NCI-H1092 (cell line): ENCODE measurements at places on chromosomes 11 and 22.

DNA sequence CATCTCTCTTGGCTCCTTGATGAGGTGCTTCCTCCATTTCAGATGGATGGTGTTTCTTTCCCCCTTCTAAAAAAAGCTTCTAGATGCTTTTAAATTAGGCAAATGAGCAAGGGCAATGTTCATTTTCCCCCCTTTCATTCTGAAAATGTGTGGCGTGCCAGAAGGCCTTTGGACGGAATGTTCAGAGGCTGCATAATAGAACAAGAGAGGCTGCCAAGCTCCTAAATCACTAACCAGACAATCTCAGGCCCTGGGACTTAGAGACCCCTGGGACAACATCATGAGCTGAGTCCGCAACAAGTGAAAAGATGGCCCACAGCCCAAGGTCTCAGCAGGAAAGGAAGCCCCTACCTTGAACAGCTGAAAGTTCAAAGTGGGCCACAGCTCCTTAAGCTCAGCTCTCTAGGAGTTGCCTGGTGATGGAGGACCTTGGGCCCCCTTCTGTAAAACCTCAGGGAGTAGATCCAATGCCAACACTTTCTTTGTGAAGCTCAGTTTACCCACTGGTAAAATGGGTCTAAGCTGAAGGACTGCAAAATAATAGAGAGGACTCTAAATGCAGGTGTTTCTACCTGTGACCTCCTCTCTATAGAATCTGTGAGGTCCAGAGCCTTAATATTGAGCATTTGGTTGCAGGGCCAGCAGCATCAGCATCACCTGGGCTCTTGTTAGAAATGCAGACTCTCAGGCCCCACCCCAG, 144.0 kb downstream of the FBXO7 start:
- DNase-seq = no peak

DNA sequence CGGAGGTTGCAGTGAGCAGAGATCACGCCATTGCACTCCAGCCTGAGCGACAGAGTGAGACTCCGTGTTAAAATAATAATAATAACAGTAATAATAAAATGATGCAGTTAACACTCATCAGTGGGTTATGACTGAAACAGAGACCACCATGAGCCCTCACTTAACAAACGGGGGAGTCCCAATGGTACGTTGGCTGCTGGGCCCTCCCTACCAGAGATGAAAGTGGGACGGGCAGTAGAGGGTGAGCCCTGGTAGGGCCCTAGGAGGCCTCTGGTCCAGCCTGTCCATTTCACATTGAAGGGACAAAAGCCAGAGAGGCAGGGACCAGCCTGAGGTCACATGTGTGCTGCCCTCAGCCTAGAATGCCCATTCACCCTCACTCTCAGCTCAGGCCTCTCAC, 13.7 kb upstream of the KIAA0930 start:
- no peak for DNase-seq

GRCh38 chr11:107370390-107370789, 87.2 kb downstream of the CWF19L2 start:
- no peak for DNase-seq

- DNase-seq = no peak
Observed at GRCh38 chr11:78397398-78397797, 20.2 kb downstream of the GAB2 start.

DNA sequence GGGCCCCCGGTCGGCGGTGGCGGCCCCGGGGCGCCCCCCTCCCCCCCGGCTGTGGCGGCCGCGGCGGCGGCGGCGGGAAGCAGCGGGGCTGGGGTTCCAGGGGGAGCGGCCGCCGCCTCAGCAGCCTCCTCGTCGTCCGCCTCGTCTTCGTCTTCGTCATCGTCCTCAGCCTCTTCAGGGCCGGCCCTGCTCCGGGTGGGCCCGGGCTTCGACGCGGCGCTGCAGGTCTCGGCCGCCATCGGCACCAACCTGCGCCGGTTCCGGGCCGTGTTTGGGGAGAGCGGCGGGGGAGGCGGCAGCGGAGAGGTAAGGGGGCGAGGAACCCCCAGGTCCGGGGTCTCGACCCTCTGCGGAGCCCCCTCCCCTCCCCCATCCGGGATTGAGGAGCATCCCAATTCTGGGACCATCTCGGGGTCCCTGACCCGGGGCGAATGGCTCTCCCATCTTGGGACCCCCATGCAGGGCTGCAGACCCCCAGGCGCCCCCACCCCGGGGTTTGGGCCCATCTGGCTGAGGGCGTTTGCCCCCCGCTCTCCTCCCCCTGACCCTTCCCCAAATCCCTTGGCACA, 431 bp downstream of the KMT2A start:
- no peak for DNase-seq

DNA sequence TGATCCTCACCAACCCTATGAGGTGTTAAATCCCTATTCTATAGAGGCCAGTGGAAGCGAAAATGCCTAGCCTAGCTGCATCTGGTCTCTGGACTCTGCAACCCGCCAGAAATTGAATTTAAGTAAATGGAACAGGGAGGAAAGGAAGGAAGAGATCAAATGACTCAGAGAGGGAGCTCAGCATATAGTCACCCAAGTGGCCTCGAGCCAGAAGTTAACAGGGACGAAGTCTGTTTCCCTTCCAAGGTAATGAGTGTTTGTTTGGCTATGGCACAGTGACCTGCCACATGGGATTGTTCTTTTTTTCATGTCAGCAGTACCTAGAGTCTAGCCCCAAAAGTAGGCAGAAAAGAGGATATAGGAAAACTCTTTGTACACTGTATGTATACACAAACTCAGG, 66.3 kb downstream of the PAK1 start:
- peak; percentile 65 for DNase-seq

DNA sequence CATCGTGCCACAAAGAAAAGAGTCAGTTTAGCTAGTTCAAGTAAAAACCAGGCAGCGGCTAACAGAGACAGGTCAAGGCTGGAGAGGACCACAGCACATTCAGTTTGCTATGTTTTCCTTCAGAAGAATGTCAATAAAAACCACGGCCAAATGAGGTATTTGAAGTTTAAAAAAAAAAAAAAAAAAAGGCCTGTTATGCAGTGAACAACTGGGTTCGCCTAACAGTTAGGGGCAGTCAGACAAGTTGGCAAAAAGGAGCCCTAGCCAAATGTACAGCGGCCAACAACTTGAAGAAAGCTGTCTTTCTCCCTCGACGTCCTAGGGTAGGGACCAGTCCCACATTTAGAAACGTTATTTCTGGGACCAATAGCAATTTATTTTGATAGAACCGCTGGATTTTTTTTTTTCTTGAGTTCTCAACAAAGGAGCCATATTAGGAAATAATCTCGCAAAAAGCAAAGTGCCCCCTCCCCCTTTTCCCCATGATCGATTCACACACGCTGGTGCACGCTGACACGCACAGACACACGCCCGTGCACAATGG, 237.8 kb downstream of the TTC28 start:
- no peak for DNase-seq

GRCh38 chr11:76627606-76628005, 42.9 kb downstream of the LRRC32 start:
- no peak for DNase-seq

DNA sequence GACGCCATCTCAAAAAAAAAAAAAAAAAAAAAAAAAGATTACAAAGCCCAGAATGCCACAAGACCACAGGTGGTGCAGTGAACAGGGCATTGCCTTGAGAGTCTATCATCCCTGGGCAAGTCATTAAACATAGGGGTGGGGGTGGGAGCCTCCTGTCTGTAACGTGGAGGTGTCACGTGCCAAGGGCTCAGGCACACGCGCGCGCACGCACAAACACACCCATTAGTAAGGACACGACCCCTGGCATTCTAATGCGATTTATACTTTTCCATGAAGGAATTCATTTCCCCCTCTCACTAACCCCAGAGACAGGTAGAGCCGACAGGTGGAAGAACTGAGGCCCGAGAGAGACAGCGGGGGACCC, 5.8 kb upstream of the GCAT start:
- no peak for DNase-seq

- no peak for DNase-seq
Observed at GRCh38 chr11:12284316-12285050, 92.9 kb upstream of the PARVA start.

GRCh38 chr11:89168396-89168795, 9.3 kb upstream of the TYR start:
- DNase-seq = no peak

DNA sequence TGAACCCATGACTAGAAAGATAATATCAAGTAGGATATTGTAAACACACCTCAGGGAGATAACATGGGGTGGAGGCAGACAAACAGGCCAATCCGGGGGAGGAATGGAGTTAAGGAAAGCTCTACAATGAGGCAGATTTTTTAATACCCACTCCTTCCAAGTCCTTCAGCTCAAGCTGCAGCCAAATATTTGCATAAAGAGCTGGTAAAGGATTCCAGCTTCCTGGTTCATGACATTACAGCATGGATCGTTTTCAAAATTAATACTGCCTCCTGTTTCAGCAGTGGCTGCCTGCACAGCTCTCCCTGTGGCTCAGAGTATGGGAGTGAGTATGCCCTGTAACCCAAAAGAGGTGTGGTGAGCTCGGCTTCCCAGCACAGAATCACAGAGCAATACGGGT, 5.1 kb downstream of the POU2AF3 start:
- DNase-seq = peak; percentile 74
